Osteocyte (in vitro differentiated cells): ENCODE measurements at places on chromosomes 13 and 19.

- DNase-seq: no peak
These were observed 4.1 kb downstream of the DLL3 start for GRCh38 chr19:39502640-39503417.

- no peak for DNase-seq
These were observed 30.5 kb downstream of the ZNF146 start for GRCh38 chr19:36245210-36246005.

GRCh38 chr13:50466456-50466855 is 377.0 kb downstream of the DLEU7 start:
- DNase-seq: no peak

DNA sequence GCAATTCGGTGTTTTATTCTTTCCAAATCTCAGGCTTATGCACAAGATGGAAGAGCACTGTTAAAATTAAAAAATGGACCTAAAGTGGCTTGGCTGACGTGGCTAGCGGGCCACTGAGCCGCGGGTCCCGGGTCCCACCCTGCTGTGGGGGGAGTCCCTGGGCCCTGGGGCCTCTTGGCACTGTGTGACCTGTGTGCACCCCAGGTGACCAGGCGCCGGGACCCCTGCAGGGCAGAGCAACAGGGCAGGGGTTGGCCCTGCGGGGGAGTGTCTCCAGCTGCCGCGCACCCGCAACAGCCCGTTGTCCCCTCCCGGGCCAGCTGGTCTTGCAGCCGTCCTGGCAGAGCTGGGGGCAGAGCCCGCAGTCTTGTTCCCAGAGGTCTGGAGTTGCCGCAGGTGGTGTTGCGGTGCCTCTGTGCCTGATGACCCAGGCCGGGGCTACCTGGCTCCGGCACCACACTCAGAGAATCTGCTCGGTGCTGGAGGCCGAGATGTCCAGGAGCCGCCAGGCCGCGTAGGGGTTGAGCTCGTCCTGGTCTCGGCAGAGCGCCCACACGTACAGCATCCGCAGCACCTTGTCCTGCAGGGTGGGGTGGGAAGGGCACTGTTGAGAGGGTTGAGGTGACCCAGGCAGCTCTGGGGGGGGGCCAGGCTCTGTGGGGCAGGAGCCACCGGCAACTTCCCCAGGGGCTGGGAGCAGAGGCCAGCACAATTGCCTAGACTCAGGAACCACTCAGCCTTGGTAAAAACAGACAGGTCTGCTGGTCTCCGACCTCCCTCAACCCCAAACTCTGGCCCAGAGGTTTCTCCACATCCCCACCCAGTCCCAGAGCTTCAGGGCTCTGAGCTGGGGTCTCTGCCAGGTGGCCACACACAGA is 1.0 kb upstream of the CTXN1 start:
- DNase-seq: no peak

- no peak for DNase-seq
These were observed 67.5 kb downstream of the POSTN start for GRCh38 chr13:37531049-37531448.

DNA sequence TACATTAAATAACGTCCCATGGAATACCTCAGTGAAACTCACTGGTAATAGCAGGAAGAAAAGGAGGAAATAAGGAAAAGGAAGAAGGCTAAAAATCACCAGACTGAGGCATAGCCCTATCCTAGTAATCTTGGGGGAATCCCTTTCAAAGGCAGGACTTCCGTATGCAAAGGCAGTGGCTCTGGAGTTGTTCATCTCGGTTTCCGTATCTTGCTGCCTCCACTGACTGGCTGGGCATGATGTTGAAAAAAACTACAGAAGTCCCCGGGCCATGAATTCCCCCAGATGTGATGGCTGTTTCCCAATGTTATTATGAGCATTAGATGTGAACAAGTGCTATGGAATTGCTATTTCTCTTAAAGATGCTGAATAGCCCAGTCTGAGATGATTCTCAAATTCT is 5.5 kb downstream of the FPR2 start:
- DNase-seq: no peak

GRCh38 chr19:35273686-35274259 is 5.0 kb downstream of the USF2 start:
- no peak for DNase-seq

DNA sequence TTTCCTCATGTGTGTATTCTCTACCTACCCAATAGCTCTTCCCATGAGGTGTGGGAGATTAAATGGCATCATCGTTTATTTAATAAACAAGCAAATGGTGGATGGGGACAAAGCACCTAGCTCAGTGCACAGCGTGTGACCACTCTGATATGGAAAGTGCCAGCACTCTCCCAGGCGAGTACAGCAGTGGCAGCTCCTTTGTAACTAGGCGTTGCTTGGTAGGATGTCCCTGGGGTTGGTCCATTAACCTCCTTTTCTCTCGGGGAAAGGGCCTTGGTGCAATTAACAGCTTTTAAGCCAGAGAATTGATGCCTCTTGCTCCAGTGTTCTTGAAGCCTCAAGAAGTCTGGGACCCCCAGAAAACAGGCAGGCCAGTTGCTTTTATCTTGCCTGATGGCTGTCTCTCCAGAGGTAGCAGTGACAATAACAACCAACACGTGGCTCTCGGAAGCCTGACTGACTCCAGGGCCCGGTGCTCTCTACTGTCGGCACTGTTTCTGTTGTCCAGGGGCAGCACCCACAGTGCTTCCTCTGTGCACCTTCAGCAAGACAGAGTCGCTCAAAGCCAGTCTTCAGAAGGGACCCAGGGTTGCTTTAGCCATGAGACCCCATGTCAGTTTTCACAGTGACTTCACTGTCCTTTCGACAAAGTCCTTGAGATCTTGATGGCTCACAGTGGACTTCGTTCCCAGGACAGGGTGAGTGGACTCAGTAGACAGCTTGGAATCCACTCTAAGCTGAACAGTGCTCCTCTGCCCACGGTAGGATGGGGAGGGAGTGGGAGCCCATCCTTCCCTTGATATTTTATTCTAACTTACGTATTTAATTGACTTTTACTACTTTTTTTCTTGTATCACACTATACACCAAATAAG is 33.9 kb upstream of the NPAS1 start:
- DNase-seq: no peak

DNA sequence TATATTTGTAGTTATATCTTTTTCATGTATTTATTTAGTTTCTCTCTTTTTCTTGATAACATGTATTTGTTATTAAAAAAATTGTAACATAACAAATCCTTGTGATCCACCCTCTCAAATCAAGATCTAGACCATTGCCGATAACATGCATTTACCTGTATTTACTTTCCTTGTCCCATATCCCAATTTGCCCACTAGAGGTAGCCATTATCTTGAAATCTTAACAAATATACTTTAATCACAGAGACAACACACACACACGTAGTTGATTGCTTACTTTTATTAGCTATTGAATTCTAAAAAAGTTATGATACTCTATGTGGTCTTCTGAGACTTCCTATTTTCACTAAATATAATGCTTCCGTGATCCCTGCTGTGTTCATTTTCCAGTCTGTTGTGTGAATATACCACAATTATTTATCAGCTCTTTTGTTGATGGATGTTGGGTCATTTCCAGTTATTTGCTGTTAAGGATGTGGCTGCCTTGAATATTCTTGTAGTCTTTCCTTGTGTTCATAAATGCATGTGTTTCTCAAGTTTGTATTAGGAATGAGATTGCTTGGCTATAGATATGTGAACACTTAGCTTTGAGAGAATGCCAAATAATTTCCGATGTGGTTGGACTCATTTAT is 31.3 kb upstream of the ZMYM2 start:
- no peak for DNase-seq

DNA sequence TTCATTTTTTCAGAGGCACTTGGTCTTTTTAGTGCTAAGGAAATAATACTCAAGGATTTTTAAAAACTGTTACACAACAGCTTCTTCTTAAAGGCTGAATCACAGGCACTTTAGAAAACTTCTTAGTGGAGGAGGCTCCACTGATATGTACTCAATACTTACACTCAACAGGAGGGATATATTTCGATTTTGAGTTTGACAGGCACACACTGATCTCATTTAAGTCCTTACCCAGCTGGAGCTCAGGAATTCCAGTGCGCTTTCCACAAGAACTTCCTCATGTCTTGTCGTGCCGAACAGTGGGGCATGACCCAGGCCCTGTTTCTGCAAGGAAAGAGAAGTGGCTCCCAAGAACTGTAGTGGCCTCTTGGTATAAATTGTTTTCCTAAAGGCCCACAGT is 103.8 kb downstream of the RGCC start:
- DNase-seq: no peak

DNA sequence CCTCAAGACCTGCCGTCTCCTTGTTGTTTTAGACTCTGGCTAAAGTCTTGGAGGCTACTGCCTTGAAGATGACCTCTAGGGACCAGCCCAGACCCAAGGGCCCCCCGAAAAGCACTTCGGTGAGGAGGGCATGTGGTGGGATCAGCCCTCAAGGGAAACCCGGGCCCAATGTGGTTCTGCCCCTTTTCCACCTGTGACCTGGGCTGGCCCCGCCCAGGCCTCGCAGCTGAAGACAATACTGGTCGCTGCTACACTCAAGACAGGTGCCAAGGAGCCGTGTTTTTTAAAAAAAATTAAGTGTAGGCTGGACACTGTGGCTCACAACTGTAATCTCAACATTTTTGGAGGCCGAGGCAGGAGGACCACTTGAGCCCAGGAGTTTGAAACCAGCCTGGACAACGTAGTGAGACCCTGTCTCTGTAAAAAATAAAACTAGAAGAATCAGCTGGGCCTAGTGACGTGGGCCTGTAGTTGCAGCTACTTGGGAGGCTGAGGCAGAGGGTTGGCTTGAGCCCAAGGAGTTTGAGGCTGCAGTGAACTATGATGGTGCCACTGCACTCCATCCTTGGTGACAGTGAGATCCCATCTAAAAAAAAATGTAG is 903 bp downstream of the TLE6 start:
- no peak for DNase-seq

DNA sequence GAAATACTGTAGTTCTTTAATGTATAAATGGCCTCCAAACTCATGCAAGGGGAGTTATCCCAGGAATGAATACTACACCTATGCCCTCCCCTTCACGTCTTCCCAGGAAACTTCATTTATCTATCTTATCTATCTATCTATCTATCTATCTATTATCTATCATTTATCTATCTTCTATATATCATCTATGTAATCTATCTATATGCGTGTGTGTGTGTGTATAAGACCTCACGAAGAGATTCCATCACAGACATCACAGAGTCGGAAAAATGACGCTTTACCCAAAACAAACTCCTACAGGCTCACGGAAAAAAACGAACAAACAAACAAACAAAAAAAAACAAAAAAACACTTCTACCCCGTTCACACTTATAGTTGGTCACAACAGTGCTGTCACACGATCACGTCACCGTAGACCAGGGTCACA is 486 bp downstream of the ZNF529 start:
- no peak for DNase-seq

DNA sequence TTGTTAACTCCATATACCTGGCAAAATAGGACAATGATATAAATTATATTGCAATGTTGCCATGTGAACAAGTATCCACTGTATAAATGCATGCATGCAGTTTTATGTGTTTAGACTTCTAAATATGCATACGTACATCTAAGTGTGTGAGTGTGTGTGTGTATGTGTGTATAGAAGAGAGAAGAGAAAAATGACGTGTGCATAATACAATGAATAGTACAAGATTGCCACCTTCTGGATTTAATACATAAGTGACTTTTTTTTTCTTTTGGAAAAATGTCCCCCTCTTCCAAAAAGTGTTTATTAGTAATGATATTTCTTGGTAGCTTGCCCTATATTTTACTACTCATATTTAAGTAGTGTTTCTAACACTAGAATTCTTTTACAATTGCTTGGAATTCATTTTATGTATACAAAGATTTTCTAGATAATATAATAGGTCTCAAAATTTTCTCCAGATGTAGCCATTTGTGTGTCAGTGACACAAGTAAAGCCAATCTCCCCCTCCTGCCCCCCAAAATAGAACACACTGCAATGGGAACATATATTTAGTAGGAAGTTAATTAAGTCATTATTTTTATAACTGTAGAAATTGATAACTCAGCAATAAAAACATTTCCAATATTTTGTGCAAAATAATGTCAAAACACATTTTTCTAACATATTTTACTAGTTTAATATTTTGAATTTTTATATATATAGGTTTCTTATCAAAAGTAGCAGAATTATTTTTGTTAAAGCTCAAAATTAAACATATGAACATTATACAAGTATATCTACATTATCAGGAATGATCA is 783.3 kb upstream of the ATXN8OS start:
- DNase-seq: no peak

GRCh38 chr19:41443813-41444455 is 978 bp downstream of the ERICH4 start:
- no peak for DNase-seq

- no peak for DNase-seq
These were observed 48.2 kb downstream of the PIN1 start for GRCh38 chr19:9883231-9883758.

DNA sequence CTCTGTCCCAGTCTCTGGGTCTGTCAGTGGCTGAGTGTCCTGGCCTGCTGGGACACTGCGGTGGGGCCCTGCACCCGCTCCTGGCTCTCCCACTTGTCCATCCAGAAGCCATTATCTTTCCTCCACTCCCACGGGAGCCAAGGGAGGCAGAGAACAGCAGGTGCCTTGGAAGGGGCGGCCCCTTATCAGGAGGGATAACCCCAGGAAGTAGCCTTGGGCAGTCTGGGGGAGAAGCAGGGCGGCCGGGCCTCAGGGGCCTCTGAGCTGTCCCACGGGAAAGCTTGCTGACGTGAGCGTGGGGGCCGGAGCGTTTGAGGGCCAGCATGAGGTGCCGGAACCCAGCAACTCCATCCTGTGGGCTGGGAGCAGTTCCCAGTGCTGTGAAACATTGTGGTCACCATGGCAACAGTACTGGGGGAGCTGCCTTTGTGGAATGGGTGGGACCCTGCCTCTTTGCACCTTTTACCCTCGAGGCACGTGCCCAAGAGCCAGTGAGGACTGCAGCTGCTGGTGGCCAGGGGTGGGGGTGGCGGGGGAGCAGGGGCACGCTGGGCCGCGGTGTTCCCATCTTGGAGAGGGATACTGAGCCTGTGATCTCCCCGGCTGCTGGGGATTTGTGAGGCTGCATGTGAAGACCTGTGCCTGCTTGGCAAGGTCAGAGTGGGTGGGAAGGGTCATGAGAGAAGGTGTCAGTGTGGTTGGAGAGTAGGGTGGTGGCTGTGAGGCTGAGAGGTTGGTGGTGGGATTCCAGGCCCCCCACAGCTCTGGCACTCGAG is 20.9 kb downstream of the KLHL26 start:
- peak; percentile 90 for DNase-seq

- DNase-seq: no peak
These were observed 3.2 kb downstream of the POLD1 start for GRCh38 chr19:50387176-50387867.

DNA sequence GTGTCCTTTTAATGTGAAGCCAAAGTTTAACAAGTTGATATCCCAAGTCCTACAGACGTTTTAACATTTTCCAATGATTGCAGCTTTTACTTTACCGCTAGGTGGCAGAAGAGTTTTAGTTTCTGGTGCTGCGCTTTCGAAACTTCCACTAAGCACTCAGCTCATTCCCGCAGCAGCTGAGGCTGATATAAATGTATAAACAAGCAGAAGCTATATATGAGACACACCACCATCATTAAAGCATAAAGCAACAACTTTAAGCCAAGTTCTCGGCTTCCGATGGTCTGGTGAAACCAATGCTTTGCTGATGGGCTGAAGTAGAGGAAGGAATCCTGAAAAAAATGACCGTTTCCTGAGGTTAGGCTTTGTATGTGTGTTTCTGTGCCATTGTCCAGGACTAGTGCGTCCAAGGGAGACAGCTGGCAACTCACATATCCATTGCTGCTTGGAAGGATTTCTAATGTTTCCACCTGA is 753.9 kb downstream of the OLFM4 start:
- no peak for DNase-seq

GRCh38 chr19:15285896-15286591 is 46.3 kb downstream of the BRD4 start:
- DNase-seq: no peak

GRCh38 chr19:17135001-17135853 is 59.6 kb downstream of the MYO9B start:
- peak; percentile 96 for DNase-seq

GRCh38 chr13:59176775-59177174 is 987.0 kb downstream of the DIAPH3 start:
- DNase-seq: no peak
